Left ventricle myocardium inferior (tissue), 1 donor: ENCODE measurements at places on chromosomes 7 and 10. TPM values are rescaled to one million over a fixed set of nuclear protein-coding genes. Genes with fewer than 3 reads are reported as not detected.

GRM3 gene
- total RNA-seq, result not detected

NEURL1 gene
- 0.14 TPM for total RNA-seq

PRTFDC1 gene
- 1.5 TPM for total RNA-seq

ENTPD1 gene
- 7.7 TPM for total RNA-seq

PRRT4 gene
- total RNA-seq, result 1.6 TPM

MBL2 gene
- total RNA-seq, result not detected

ZNF503 gene
- total RNA-seq, result 5.9 TPM

C10orf105 gene
- 0.05 TPM for total RNA-seq

SYT15B gene
- 0.93 TPM for total RNA-seq

ASIC3 gene
- total RNA-seq, result 5.3 TPM

TFPI2 gene
- 1.5 TPM for total RNA-seq

TMEM270 gene
- total RNA-seq, result not detected

AKR1C3 gene
- 27.1 TPM for total RNA-seq

CDK14 gene
- 18.7 TPM for total RNA-seq

GIMAP8 gene
- 11.0 TPM for total RNA-seq

SAMD9 gene
- total RNA-seq, result 2.8 TPM

ADAMTS14 gene
- total RNA-seq, result 0.47 TPM

ACTL6B gene
- total RNA-seq, result not detected

PIK3AP1 gene
- 5.4 TPM for total RNA-seq

PTPN20 gene
- 13.0 TPM for total RNA-seq
